ENCODE measurements at places on chromosomes 5 and 9. TPM values are rescaled to one million over a fixed set of nuclear protein-coding genes. Genes with fewer than 3 reads are reported as not detected.
A peak's percentile ranks its signal among the peaks of the same experiment; 100 is the strongest.

GRCh38 chr5:91367344-91367743 is 15.8 kb downstream of the ARRDC3 start:
- no peak for DNase-seq

DNA sequence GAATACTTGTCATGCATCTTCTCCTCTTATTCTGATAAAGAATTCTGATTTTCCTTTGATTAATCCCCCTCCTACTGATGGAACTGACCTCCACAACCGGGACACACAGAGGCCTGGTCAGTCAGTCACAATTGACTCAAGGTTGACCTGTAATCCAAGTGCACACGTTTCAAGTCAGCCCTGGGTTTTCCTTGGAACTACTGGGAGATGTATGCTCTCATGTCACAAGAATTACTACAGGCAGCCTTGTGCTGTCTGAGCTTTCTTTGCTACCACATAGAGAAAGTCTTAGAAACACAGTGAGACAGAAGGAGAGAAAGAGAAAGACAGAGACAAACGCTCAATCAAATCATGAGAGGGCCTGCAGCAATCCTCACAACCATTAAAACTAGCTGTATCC is 345.8 kb downstream of the PDE4D start:
- DNase-seq: no peak

DNA sequence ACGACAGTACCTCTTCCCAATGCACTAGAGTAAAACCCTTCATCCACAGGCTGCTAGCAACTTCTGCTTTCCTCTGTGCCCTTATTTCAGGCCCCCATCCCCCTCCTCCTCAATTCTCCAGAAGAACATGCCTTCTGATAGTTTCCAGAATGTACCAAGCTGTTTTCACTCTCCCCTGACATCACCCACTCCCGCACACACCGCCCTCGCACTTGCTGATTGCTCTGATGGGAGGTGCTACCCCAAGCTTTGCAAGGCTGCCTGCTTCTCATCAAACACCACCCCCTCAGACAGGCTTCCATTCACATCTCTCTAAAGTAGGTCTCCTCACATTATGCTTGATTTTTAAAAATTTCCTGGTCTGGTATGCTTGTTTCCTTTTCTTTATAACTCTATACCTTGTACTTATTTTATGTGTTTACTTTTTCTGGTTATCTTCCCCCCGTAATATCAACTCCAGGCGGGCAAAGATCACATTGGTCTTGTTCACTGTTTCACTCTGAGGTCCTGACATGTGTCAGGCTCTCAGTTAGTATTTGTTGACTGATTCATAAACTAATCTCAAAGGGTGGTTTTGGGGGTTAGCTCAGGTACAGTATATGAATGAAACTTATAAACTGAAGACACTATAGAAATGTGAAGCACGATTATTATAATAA is 91.0 kb upstream of the C9orf72 start:
- DNase-seq: no peak

DNA sequence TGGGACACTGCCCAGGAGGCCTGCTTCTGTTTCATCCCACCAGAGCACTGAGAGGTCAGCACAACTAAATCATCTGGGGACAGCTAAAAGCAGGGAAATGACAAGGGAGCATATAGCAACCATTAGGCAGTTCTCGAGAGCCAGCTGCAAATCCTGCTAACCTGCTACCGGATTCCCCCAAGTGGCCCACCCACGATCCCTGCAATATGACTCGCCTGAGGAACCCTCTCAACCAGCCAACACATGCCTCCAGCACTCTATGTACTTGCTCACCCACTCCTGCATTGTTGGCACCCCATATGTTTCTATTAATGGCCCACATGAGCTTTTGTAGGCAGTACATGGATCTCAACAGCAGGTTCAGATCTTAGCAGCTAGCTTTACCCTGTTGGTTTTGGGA is 326.0 kb downstream of the GABRG2 start:
- DNase-seq: no peak

DNA sequence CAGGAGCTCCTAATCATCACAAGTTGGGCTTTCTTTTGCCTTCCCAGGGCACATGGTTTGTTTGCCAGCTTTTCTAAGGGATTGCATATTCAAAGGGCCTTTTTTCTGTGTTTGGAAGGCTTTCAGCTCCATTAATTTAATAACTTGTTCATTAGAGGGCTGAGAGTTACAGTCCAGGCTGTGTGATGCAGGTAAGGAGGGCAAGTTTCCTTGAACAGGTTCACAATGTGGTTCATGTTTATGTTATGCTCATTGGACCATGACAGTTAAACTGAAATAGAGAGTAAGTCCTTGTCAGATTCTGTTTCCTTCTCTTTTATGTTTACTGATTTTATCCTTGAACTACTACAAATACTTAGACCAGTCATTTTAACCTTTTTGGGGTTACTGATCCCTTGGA is 174.4 kb downstream of the MARCHF11 start:
- no peak for DNase-seq

GRCh38 chr5:172870291-172870714 is 36.3 kb downstream of the ERGIC1 start:
- no peak for DNase-seq

- no peak for DNase-seq
Measured at GRCh38 chr5:115465431-115465830, 79.1 kb downstream of the FEM1C start.

GRCh38 chr5:103092676-103093075 is 27.3 kb downstream of the GIN1 start:
- DNase-seq: no peak

- DNase-seq: no peak
Measured at GRCh38 chr5:62631909-62632580, 53.4 kb downstream of the LRRC70 start.

- DNase-seq: no peak
Measured at GRCh38 chr5:152990649-152991048, 499.8 kb upstream of the GRIA1 start.

GRCh38 chr5:74070766-74071165 is 444.8 kb downstream of the ARHGEF28 start:
- DNase-seq: no peak

GRCh38 chr9:90898228-90898627 is 96.6 kb downstream of the SYK start:
- DNase-seq: no peak

DNA sequence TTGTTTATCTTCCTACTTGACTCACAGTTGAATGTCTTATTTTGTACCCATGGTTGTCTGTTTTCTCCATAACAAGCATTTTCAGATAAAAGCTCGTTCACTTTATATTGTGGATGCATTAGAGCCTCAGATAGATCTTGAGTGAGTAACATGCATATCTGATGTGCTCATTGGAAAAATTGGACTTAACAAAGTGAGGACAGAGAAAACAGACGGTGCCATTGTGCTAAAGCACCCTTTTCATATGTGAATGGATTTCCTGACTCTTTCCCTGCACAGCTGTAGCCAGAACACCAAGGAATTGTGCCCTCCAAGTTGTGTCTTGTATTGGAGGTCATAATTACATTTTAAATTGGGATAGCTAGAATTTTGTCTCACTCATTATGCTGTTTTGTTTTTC is 325.8 kb upstream of the MEF2C start:
- no peak for DNase-seq

- DNase-seq: peak; percentile 64
Measured at GRCh38 chr9:128160603-128160987, 530 bp downstream of the BBLN start.

DNA sequence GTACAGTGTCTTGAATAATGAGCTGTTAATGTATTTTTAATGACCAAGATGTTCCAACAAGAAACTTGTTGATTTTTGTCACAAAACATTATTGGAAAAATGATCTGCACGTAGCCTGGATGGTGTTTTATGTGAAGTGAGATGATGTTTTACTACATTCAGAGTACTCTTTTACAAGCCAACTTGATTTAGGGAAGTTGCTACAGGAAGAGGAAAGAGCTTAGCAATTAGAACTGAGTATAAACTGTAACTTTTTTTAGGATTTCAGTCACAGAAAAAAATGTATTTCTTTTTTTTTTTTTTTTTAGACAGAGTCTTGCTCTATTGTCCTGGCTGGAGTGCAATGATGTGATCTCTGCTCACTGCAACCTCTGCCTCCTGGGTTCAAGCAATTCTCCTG is 113.6 kb upstream of the ADRA1B start:
- DNase-seq: no peak

DNA sequence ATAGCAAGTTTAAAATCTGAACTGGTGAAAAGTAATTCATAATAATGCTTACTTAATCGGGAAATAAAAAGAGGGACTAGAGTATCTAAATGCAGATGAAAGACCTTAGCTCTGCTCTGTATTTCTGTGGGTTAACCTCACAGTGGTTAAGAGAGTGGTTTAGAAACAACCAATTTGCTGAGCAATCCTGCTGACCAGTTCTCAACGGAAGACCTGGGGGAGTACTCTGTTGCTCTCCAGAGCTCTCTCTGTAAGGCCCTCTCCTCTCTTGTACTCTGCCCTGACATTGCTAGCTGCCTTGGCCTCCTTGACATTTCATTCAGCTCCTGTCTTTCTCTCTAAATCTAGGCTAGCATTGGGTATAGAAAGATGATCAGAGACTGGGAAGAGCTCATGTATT is 1186.6 kb upstream of the SEMA6A start:
- no peak for DNase-seq

DNA sequence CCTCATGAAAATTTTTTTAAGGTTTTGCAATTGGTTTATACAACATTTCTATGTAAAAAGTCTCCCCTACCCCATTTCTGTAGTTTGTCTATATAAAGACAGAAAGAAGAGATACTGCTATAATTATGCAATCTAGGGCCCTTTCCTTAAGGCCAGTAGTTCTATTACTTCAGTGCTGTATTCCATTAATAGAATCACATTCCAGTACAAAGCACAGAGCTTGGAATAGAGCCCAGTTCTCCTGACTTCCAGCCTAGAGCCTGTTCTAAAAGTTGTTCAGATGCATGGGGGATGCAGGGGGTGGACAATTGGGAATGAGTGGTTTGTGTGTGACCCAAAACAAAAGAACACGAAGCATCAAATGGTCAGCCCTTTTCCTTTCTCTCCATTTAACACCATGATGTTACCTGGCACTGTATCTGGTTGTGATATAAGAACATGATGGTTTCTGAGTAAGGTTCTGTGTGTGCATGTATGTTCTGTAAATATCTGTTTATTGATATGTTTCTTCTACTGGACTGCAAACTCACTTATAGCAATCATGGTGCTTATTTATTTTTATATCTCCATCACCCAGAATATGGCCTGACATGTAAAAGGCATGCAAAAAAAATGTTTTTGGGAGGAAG is 8.2 kb upstream of the GRAMD2B start:
- DNase-seq: no peak

DNA sequence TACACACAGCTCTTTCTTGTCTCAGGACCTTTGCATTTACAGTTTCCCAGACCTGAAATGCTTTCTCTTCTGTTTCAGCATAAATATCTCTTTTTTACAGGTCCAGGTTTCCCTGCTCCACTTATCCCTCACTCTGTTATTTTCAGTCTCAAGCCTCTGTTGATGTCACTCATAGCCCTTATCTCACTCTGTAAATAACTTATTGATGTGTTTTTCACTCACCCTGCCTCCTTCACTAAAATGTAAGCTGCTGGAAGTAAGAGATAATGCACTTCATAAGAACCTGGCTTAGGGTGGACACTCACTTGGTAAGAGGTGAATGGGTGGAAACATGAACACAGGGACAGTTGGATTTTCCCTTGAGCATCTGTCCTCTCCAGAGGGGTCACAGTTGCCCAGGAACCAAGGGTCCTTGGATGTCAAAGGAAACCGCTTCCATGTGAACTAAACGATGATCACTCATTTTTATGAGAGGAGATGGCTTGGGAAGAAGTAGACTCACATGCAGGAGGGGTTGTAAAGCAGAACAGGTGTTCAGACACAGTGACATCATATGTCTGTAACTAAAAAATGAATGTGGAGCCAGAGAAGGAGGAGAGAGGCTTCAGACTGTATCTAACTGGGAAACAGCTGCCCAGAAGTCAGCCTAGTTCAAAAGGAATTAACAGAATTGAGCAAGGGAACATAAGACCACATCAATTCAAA is 5.5 kb upstream of the HTR4 start:
- DNase-seq: no peak

DNA sequence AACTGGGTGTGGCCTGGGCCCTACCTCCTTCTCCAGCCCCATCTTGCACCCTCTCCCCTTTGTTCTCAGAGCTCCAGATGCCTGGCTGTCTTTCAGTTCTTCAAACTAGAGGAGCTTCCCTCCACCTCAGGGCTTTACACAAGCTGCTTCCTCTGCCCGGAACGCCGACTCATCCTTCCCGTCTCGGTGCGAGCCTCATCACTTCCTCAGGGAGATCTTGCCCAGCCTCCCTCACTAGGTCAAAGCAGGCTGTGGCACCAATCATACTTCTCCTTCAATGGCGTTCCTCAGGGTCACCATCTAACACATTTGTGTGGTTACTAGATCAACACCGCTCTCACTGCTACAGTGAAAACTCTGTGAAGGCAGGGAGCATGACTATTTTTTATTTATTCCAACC is 56.2 kb upstream of the ZSWIM6 start:
- DNase-seq: peak; percentile 25

GRCh38 chr9:138015021-138015829 is 137.6 kb downstream of the CACNA1B start:
- DNase-seq: no peak

DNA sequence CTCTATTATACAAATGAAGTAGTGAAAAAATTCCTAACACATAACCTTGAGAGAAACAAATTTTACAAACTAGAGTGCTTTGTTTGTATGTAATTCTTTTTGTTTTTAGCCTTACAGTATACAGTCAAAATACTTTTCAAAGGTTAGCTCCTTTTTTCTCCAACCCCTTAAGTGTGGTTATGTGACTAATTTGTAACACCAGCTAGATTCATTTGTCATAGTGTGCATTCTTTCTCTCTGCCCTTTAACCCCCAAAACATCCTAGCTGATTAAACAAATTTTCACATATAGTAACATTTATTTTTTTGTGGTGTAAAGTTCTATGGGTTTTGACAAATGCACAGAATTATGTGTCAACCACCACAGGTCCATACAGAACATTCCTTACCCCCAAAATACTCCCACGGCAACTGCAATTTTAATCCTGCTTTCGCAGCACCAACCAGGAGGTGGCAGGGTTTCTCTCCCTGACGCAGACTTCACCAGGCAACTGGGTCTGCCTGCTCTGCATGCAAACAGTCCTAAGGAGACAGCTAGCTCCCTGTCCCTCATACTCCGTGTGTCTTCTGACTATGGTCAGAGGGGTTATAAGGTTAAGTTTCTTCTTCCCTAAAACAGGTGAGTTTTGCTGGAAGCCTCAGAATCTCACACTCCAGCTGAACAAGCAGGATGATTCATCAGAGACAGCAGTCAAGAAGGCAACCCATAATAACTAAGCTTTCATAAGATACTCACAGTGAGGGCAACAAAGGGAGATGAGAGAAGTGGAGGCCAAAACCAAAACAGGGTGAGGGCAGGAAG is 44.5 kb upstream of the NR5A1 start:
- peak; percentile 44 for DNase-seq

GRCh38 chr5:3428334-3428733 is 167.3 kb upstream of the IRX1 start:
- no peak for DNase-seq

Gene PCDHB3
- not detected for total RNA-seq

Gene SLC27A6
- not detected for total RNA-seq

Gene GLDC
- 1.2 TPM for total RNA-seq

Gene WASHC1
- total RNA-seq: 21.2 TPM

Gene ENHO
- total RNA-seq: 0.23 TPM

Gene ARHGEF28
- 0.30 TPM for total RNA-seq

Gene POLE3
- 48.2 TPM for total RNA-seq

Gene BTNL3
- 0.16 TPM for total RNA-seq

Gene CDK7
- 67.3 TPM for total RNA-seq

Gene THG1L
- total RNA-seq: 33.4 TPM

Gene ADAMTS2
- not detected for total RNA-seq

Gene C9orf72
- 11.5 TPM for total RNA-seq

Gene PCDHB8
- not detected for total RNA-seq

Gene DMRT2
- not detected for total RNA-seq

Gene LCN2
- total RNA-seq: not detected

All from activated T-cell treated with anti-CD3 and anti-CD28 coated beads, Interleukin-2, amount 50 U/mL, for 72 hours (primary cell).